ENCODE measurements at places on chromosomes 7 and 10. TPM values are rescaled to one million over a fixed set of nuclear protein-coding genes. Genes with fewer than 3 reads are reported as not detected.

DNA sequence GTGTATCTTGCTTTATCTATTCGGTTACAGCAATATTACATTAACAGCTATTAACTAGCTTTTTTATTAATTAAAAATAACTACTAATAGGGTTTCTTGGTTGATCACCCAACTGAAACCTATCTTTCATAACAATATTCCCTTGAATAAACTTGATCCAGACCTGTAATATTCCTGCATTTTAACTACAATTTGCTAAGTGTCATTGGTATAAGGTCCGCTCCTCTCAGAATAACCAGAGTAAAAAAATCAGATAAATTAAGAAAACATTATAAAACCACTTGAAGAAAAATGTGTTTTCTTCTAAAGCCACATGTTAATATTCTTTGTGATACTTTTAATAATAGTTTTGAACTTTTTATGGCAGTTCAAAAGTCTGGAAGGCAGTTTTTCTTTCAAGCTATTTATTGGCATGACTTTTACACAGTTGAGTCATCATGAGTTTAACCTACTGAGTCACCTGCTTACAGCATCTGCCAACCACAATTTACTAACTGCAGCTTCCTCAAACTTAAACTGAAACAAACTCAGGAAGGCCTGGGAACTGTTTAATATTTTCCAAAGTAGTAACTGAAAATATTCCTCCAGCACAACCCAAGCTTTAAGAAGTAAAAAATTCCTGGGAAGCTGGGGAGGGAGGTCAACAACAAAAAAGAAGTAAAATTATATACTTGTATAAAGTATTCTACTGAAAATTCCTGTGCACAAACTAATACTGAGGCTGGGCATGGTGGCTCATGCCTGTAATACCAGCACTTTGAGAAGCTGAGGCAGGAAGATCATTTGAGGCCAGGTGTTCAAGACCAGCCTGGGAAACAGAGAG is 103.2 kb downstream of the NRBF2 start:
- no peak for DNase-seq

- no peak for DNase-seq
These were observed 43.6 kb upstream of the KLF6 start for GRCh38 chr10:3828404-3829155.

GRCh38 chr10:88041243-88042159 is 178.1 kb downstream of the PTEN start:
- DNase-seq, result no peak

Gene MBL2
- total RNA-seq, result not detected

All from breast epithelium (tissue), 4 donors.